ENCODE measurements at places on chromosomes 2 and 18.

GRCh38 chr2:7133521-7133920 lies 216.3 kb downstream of the RNF144A start:
- DNase-seq, result no peak

GRCh38 chr18:36493349-36494159 lies 196.0 kb downstream of the FHOD3 start:
- no peak for DNase-seq

GRCh38 chr2:86352137-86352726 lies 14.8 kb upstream of the REEP1 start:
- DNase-seq, result no peak

DNA sequence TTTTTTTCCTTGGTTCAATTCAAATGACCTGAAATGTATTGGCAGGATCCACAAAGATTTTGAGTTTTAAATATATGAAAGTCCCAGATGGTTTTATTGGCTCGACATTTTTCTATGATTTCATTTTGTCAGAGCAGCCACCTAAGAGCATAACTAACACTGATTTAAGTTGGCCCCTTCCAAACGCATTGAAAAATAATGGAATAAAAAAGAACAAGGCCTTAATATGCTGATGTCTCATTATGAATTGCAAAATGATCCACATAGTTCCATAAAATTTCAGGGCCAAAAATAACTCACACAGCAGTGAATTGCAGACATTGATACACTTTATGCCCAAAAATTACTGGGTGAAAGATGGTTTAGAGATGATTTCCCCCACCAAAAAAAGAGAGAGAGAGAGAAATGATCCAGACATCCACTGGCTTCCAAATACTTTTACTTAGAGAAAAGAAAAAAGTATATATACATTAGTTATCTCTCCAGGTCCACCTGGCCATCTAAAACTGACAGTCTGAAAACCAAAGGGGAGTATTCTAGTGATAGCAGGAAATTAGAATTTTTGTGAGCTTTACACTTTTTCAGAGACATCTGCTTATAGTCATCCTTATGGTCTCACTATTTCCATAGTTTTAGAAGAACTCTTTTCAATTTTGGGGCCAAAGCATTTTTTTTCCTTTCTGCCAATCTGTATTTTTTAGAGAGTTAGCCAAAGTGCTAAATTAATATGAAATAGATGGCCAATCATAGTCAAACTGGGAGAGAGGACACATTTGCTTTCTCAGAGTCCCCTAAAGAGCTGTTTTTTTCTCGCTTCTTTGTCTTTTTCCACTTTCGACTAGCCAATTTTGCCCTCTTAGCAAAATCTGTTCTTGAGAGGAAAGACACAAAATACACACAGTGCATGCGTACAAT lies 213.5 kb upstream of the RND3 start:
- DNase-seq, result no peak

DNA sequence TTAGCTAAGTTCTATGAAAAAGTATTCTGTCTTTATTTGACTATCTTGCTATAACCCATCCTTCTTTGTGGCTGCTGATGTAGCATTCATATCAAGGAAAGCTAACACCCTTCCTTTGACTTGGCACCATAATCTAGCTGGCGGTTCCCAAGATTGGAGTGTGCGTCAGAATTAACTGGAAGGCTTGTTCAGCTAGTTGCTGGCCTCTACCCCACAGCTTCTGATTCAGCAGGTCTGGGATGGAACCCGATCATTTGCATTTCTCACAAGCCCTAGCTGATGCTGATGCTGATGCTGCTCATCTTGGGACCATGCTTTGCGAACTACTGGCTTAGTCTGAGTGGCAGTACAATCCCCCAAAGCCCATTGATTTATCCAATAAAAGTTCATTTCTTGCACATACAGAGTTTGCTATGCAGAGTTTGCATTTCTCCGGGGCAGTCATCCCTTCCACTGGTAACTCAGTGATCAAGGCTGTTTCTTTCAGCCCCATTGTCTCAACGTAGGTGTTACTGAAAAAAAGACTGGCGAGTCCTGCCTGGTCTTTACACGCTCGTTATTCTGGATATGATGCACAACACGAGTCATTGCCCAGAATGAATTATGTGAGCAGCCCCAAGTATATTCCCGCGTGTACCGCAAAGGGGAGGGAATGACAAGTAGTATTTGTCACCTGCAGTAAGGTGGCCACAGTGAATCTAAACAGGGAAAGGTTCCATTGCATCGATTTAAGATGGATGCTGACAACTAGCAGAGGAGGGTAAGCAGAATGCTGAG lies 96.5 kb downstream of the ZNF532 start:
- no peak for DNase-seq

GRCh38 chr2:238855299-238855698 lies 7.4 kb downstream of the TWIST2 start:
- DNase-seq, result no peak

GRCh38 chr2:187233811-187234210 lies 214.2 kb downstream of the CALCRL start:
- no peak for DNase-seq

- DNase-seq, result no peak
These were observed 912.5 kb upstream of the CRIM1 start for GRCh38 chr2:35443087-35443486.

DNA sequence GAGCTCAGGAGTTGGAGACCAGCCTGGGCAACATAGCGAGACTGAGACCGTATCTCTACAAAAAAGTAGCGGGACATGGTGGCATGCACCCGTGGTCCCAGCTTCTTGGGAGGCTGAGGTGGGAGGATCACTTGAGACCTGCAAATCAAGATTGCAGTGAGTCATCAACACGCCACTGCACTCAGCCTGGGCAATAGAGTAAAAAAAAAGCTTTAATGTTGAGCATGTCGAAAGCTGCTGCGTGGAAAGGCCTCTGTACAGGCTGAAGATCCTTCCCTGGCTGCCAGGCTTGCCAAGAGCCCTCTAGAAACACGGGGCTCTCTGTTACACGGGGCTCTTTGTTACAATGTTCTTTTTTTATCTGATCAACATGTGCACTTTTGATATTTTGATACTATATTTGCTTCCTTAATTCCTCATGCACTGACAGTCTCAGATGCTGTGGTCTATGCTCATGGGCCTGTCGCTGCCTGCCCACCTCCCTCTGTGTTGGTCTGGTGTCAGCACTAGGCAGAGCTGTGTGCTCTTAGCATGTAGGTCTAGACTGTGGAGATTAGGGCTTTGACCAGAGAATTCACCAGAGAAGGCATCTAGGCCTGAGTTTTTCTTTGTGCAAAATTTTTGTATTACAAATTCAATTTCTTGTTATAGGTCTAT lies 18.7 kb downstream of the CLK1 start:
- no peak for DNase-seq

- no peak for DNase-seq
These were observed 221.5 kb upstream of the SLC35G4 start for GRCh38 chr18:11387880-11388279.

DNA sequence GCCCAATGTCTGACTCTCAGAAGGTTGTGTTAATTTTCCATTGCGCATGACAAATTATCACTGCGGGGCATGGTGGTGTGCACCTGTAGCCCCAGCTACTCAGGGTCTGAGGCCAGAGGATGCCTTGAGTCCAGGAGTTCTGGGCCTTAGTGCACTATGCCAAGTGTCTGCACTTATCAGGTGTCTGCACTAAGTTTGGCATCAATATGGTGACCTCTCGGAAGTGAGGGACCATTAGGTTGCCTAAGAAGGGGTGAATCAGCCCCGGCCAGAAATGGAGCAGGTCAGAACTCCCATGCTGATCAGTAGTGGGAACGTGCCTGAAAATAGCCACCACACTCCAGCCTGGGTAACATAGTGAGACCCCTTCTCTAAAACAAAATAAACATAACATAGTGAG lies 61.7 kb upstream of the ZNF532 start:
- no peak for DNase-seq

GRCh38 chr2:71783215-71783614 lies 329.9 kb downstream of the DYSF start:
- DNase-seq, result no peak

- DNase-seq, result no peak
These were observed 74.5 kb downstream of the MDH1 start for GRCh38 chr2:63663013-63663864.

All from NCI-H187 treated with DMSO at 0.1 percent for 48 hours (cell line).